ENCODE measurements at places on chromosomes 2 and 18.

DNA sequence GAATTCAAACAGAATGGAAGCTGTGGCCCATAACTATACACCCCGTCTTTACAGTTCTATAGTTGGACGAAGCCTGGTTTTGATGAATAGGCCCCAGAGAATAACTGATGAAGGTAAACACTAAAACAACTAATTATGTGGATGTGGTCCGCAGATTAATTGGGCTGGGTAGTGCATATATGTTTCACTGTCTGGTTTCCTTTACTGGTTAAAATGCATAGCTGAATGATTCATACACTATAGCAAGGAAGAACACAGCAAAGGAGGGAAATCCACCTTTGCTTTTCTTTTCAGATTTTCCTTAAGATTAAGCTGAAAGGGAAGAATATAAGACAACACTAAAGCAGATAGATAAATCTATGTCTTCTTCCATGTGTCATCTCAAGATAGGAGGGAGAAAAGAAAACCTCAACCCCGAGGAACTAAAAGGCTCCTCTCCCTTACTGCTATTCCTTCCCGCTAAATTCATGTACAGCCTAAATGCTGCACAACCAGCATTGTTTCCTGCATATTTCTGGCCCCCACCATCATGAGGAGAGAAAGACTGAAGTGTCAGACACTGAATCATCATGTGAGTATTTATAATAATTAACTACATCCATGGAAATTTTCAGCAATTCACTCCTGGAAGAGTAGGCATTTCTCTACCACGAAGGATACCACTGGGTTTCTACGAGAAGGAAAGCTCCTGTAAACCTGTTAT, 297.1 kb upstream of the CCDC68 start:
- DNase-seq = no peak
- H3K4me1 ChIP-seq = no peaks in the 10 kb centered on the region

- no peak overlapping the region for H3K4me3 ChIP-seq
- peak; percentile 6 for DNase-seq
- H3K27me3 ChIP-seq = no peaks in the 10 kb centered on the region
These were observed 39.6 kb upstream of the SCN1A start for GRCh38 chr2:166167449-166167848.

DNA sequence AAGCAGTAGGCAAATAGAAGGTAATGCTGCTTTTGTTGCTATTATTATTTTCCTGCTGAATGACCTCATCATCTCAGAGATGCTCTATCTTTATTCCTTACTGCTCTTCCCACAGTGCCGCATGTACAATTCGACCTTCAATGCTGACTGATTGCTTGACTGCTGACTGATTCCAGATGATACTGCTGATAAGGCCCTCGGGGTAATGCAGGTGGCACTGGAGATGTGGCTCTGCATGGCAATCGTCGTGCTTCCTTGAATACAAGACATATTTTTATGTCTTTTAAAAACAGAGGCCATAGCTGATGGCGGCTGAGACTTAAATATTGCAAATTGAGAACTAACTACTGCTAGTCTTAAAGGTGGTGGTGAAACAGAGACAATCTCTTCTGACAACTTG, 146.6 kb downstream of the LOXHD1 start:
- H3K4me3 ChIP-seq = no peak overlapping the region
- no peaks in the 10 kb centered on the region for H3K36me3 ChIP-seq
- no peaks in the 10 kb centered on the region for H3K27me3 ChIP-seq
- DNase-seq = no peak
- no peaks in the 10 kb centered on the region for H3K4me1 ChIP-seq

GRCh38 chr2:37645362-37645761, 26.1 kb downstream of the CDC42EP3 start:
- no peaks in the 10 kb centered on the region for H3K4me1 ChIP-seq
- H3K27ac ChIP-seq = no peak overlapping the region
- no peak overlapping the region for H3K4me3 ChIP-seq
- H3K27me3 ChIP-seq = no peaks in the 10 kb centered on the region

DNA sequence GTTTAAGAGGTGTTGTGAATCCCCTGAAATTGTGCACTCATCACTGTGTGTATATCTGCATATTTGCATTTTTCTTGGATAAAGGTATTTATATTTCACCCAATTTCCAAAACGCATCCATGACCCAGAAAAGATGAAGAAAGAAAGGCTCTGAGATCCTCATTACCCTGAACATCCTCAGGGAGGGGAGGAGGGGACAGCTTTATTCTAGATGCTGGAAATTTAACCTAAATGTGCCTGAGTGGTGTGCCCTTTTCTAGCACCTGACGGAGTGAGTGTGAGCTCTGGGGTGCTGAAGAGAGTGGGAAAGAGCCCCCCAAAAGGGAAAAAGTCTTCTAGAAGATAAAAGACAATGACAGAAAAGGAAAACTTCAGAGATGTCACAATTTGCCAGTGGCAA, 20.8 kb downstream of the CNTNAP5 start:
- DNase-seq = no peak
- H3K4me3 ChIP-seq = no peak overlapping the region
- H3K27ac ChIP-seq = no peak overlapping the region
- H3K4me1 ChIP-seq = peaks cover 3% of the 10 kb centered on the region
- no peaks in the 10 kb centered on the region for H3K36me3 ChIP-seq

DNA sequence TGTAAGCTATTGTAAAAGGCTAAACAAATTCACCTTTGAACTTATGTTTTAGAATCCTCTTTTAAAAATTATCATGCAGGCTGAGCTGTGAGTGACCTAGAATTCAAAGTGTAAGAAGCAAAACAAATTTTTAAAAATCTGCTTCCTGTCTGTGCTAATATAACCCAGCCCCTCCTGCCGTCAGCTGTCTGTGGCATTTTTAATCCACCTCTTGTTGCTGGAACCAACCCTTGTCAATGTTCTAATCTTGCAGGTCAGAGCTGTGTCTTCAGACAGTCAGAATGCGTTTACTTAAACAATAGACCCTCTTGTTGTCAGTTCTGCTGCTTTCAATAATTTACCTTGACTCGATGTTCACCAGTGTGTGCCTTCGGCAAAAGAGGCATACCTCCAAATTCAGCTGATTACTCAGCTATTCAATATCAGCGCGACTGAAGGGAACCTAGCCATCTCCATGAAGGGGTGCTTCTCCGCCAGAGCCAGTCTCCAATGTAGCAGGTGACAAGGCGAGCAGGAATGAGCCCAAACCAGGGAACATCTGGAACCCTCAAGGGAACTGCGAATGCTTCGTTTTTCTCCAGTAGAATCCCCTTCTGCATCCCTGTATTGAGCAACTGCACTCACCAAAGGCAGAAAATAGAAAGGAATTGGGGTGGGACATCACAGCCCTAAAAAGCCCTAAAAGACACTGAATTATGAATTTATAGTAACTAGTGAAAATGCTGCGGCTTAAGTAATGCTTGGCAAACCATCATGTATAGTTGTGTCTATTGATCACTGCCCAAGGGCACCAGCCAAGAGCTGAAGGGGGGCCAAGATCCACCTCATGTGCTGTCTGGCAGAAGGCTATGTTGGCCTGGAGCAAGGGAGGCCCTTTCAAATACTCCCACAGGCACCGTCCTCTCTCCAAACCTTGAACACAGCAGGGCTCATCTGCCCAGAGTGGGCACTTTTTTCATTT, 62.5 kb downstream of the LYPD6B start:
- no peaks in the 10 kb centered on the region for H3K36me3 ChIP-seq
- no peak for DNase-seq
- no peaks in the 10 kb centered on the region for H3K27me3 ChIP-seq
- no peak overlapping the region for H3K27ac ChIP-seq
- no peak overlapping the region for H3K4me3 ChIP-seq

DNA sequence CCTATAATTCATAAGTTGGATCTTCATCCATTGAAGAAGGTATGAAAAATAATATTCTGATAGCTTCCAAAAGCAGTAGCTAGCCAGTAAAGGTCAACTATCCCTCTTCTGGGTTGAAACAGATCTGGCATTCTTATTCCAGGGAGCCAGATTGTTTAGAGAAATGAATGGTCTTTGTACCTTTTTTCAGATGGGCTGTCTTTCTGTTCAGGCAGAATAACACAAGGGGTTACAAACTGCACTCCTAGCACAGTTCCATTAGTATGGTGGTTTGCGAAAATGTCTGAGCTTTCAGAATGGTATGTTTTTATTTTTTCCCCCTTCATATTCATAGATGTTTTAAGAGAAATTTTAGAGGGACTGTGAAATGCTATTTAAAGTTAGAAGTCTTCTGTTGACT, 47.5 kb upstream of the TMEM178A start:
- no peaks in the 10 kb centered on the region for H3K36me3 ChIP-seq
- H3K27ac ChIP-seq = no peak overlapping the region
- peaks cover 2% of the 10 kb centered on the region for H3K4me1 ChIP-seq
